ENCODE measurements at places on chromosomes 2 and 18.

DNA sequence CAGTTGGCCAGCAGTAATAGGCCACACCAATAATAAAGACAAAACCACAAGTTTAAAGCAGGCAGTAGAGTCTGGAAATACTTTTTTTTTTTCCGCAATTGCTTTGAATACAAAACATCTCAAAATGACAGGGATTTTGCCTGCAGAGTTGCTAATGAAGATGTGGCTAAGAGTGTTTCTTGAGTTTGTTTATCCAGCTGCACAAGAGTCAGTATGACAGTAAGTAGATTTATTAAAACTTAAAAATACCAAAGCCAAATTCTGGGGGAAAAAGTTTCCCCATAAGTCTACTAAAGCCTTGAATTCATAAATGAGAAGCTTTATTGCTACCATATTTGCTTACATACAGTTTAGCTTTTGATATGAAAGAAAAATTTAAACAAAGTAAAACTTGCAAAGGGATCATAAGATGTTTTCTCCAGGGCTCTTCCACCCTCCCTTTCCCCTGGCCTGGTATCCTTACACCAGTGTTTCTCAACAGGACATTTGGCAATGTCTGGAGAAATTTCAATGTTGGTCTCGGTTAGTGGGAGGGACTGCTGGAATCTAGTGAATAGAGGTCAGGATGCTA lies 3.9 kb upstream of the DSEL start:
- DNase-seq: peak; percentile 63

- no peak for DNase-seq
Measured at GRCh38 chr2:162506706-162507105, 162.8 kb downstream of the GCA start.

- no peak for DNase-seq
Measured at GRCh38 chr2:216341121-216341520, 31.2 kb downstream of the MARCHF4 start.

DNA sequence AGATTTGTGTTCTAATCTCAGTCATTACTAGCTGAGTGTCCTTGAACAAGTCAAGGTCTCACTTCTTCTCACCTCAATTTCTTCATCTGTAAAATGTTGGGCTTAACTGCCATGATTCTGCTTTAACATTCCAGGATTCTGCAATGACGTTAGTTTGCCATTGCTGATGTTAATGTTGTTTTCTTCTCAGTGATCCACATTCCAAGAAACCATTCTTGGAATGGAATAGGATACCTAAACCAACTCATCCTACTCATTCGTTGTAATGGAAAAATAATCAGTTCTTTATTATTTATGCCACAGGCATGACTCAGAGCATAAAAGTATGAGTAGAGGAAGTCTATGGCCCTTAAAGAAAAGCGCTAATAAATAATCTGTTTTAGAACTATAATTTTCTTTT lies 140.2 kb upstream of the ETAA1 start:
- DNase-seq: no peak

- no peak for DNase-seq
Measured at GRCh38 chr2:49286045-49286444, 131.7 kb upstream of the FSHR start.

Data from H4 (cell line).